Stimulated activated CD4-positive, alpha-beta T cell treated with anti-CD3 and anti-CD28 coated beads, Interleukin-15, amount 100 ng/mL, for 24 hours (primary cell): ENCODE measurements at places on chromosomes 7 and 10.

GRCh38 chr10:23174074-23174976, 17.8 kb upstream of the PTF1A start:
- DNase-seq: no peak

DNA sequence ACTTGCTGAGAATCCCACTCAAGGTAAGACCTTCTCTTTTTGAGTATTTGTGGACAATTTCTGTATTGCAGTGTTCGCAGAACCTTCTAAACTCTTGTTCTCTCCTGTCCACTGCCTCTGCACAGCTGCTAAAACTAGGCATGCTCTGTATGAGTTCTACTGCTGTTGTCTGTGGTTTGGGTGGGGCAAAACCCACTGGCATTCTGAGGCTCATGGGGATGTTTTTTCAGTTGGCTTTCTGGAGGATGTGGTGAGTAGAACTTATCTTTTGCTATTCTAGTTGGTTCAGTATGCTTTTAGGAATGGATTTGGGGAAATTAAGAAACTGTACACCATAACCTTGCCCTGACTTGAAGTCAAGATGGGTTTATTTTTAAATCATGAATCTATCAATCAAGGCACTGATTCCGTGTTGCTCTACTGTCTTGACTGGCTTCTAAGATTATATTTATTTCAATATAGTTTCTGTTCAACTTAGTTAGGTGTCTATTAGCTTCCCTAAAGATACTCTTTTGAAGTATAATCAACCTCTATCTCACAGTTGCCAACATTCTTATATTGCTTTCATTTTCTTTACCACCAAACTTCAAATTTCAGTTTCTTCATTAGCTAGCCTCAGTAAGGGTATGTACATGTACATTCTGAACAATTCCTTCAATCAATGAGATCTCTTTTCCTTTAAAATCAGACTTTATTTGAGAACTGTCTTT, 25.0 kb upstream of the C1GALT1 start:
- peak; percentile 45 for DNase-seq

DNA sequence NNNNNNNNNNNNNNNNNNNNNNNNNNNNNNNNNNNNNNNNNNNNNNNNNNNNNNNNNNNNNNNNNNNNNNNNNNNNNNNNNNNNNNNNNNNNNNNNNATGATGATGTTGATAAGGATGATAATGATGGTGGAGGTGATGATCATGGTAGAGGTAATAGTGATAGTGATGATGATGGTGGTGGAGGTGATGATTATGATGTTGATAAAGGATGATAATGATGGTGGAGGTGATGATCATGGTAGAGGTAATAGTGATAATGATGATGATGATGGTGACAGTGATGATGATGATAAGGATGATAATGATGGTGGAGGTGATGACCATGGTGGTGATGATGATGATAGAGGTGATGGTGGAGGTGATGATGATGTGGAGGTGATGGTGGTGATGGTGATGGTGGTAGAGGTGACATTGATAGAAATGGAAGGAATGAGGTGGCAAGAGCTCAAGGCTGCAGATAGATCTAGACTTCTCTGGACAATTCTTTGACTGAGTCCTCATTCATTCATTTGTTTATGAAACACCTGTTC, 47.8 kb downstream of the FAM20C start:
- DNase-seq: no peak

DNA sequence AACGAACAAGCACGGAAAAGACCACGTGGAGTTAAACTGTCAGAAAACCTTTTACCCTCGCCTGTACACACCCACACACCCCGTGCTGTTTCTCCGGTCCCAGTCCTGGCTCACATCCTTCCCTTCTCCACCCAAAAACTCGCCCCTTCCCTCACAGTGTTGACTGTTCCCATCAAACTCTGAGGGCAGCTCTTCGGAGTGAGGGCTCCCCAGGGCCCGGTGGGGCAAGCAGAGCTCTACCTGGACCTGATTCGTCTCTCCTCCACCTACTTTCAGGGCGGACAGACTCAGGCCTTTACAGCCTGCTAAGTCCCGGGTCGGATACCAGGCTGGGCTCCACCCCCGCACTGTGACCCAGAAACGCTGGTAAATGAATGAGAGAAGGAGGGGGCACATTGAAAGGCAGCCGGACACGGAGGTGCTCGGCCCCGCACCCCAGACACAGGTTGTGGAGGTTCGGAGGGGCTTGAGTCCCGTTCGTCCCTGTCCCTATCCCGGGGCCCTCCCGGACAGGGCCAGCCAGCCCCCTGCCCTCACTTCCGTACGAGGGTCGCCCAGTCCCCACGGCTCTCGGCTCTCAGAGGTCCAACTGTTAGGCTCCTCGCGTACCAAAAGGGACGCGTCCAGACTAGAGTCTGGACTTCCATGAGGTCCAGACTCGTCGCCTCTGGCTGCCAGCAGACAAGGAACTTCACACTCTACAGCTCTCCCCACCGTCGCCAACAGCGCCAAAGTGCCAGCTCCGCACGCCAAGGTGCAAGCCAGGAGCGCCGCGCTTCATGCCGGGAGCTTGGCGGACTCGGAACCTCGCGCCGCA, 31.7 kb upstream of the ASL start:
- peak; percentile 48 for DNase-seq

DNA sequence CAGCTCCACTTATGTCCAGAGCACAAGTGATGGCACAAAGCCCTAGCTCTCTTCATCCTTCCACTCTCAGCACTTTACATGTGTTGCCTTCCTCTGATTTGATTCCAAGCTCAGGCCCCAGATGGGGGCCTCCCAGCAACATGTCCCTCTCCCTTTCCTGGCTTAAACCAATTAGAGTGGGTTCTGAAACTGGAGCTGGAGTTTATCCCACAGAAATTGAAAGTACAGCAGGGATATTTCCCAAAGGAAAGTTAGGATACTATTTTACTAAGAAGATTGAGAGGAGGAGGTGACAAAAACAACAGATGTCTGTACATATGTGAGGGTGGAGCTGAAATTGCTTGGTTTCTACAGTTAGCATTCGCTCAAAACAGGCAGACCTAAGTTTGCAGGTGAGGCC, 724.6 kb downstream of the AUTS2 start:
- DNase-seq: no peak

GRCh38 chr7:3164380-3164792, 120.7 kb upstream of the CARD11 start:
- no peak for DNase-seq

GRCh38 chr7:11506417-11506816, 325.6 kb downstream of the THSD7A start:
- DNase-seq: no peak

DNA sequence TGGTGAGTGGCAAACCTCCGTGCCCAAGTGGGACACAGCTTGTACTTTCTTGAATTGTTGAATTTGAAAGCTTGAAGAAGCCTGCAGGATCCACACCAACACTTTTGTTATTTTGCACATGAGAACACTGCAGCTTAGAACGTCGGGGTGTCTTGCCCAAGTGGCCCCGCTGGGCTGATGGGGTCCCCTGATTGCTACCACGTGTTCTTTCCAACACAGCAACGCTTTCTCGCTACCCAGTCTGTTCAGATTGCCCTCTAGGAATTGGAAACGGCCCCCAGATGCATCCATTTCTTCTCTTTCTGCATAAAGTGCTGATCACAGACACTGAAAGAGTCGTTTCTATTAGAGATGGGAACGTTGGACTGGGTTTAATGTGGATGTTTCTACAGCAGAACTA, 268.5 kb downstream of the ADARB2 start:
- no peak for DNase-seq

- no peak for DNase-seq
Measured at GRCh38 chr10:7651853-7652470, 14.8 kb downstream of the ITIH5 start.

DNA sequence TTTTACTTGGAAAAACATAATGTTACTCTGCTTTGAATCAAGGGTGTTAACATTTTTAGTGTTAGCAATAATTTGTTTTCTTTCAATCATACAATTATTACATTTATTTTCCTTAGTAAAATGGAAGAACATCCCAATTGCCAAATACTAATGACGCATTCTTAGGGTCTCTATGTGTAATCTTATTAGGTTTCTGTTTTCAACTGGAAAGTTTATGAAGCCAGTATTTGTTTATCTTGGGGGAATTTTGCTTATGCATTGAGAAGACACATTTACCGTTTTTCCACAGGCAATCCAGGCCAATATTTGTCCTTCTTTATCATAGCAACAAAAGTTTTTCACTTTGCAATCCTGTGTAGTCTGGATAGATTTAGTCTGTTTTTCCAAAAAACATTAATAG, 134.5 kb downstream of the CPED1 start:
- DNase-seq: no peak

- DNase-seq: no peak
Measured at GRCh38 chr7:57071-57470, 135.3 kb upstream of the FAM20C start.

DNA sequence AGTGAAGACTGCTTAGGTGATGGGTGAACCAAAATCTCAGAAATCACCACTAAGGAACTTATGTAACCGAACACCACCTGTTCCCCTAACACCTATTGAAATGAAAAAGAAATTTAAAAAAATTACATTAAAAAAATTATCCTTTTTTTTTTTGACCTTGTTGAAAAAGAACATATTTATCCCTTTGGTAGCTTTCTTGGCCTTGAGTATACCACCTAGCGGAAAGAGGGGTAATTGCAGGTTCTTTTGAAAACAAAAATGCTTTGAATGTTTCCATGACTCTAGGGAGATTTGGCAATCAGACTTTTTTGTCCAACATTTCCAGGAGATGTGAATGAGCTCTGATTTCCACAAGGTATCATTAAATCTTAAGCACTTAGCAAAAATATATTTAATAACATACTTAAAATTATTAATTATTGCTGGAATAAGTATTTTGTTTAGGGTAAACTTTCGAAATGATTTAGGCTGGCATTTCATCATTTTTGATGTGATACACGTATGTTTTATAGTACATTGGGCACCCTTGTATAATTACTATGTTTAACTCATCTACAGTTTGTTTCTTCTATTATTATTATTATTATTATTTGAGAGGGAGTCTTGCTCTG, 47.0 kb upstream of the ELMO1 start:
- no peak for DNase-seq

DNA sequence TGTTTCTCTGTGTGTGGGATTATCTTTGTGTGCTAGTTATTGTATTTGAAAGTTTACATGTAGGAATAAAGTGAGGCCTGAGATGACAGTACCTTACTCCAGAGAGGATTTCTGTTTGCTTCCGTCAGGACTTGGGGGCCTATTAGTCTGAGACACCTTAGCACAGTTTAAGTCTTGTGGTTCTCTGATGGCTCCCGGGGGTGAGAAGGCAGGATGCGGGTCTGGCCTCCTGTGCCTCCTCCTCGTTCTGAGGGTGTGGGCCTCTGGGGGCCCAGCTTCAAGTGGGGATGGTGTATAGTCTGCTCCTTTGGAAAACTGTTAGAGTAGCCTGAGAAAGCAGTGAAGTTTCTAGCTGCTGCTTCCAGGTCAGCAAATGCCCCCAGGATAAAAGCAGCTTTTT, 12.4 kb downstream of the MTURN start:
- no peak for DNase-seq

- no peak for DNase-seq
Measured at GRCh38 chr7:34758111-34758601, 100.1 kb downstream of the NPSR1 start.

DNA sequence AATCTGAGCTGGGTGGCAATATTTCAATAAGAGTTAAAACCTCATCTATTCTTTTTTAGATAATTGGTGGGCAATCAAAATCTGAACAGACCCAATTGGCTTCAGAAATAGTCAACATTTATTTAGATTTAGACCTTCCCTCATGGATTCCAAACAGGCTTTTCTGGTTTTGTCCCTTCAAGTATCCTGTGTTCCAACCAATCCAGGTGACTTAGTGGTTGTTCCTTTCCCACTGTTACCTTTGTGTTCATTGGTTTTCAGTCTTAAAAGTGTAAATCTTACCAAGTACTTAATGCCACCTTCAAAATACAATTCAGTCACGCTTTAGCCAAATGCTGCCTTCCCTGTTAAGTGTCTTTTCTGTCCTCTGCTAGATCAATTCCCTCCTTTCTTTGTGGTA, 85.9 kb downstream of the AHR start:
- no peak for DNase-seq

DNA sequence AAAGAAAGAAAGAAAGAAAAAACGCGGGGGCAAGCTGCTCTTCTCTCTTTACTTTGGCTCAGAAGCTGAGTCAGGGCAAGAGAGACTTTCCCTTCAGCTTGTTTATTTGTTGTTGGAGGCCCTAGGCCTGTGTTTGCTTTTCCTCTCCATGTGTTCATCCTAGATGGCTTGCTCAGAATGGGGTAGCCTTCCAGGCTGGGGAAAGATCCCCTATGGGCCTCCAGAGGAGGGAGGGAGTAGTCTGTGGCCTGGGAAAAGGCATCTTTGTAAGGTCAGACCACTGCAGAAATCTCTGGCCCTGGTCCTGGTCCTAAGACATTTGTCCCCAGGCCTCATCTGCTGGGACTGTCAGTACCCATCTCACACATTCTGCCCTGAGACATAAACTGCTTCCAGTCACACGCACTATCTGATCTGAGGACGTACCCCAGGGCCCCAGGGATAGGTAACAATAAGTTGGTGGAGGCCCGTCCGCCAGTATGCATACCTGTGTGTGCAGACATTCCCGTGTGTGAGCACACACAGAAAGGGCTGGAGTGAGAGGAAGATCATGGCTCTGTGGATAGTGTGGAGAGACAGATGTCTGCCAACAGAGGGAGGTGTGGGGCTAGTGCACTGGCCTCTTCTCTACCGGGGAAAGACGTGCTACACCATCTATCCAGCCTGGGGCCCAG, 4.9 kb upstream of the SCD start:
- DNase-seq: peak; percentile 62

GRCh38 chr7:77308792-77309191, 107.4 kb downstream of the GSAP start:
- DNase-seq: no peak

GRCh38 chr7:99037327-99037940, 106.5 kb downstream of the SMURF1 start:
- no peak for DNase-seq

GRCh38 chr10:28327491-28327880, 24.6 kb upstream of the MPP7 start:
- DNase-seq: no peak

DNA sequence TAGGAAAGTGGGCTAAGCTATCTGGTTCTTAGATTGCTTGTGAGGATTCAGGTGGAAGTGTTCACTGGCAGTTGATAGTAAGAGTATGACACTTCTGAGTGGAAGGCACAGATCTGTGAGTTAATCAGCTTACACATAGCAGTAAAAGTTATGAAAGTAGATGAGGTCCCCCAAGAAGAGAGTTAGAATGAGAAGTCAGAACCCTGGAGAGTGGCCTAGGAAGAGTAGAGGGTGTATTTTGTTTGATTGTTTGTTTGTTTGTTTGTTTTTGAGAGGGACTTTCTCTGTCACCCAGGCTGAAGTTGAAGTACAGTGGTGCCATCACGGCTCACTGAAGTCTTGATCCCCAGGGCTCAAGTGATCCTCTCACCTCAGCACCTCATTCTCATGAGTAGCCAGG, 44.1 kb downstream of the SP4 start:
- no peak for DNase-seq

GRCh38 chr10:132698761-132699391, 87.1 kb downstream of the NKX6-2 start:
- DNase-seq: no peak

DNA sequence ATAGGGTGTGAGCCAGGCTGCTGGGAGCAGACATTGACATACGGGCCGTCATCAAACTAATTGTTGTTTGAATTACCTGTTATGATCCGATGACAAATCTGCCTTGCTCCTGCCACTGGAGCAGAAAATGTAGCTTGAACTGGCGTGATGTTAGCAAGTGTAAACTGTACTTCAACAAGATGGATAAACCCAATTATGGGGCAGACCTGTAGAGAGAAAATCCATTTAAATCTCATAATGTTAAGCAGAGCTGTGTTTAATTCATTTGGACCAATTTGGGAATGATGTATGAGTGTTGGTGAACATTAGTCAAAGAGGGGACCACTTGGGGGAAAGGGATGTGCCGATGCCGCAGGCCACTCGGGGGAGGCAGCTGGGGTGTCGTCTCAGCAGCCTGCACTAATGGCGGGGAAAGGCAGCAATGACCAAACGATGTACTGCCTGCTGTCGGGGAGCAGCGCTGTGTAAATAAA, 27.4 kb downstream of the TCF7L2 start:
- no peak for DNase-seq
